ENCODE measurements at places on chromosomes 7 and 10.

- no peak for DNase-seq
Measured at GRCh38 chr7:46282155-46282554, 361.1 kb upstream of the IGFBP3 start.

DNA sequence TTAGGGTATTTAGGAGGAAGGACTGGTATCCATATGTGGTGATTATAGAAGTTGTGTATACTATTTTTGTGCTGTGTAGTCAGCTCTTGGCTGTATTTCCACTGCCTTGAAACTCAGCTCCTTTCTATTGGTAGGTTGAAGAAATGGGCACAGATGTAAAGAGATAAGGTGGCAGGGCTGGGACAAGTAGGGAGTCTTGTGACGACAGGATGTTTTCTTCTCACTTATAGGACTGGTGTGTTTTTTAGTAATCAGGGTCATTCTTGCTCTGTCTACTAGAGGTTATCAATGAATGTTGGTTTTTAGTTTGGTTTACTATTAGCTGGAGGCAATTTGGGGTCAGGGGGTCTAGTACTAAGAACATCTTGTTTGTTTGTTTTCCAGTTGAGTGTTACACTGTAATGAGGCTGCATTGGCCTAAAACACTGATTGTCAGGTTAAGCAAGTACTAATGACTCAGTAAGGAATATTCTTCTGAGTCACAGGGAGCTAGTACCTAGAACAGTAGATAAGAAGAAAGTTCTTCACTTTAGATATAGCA is 11.8 kb downstream of the UBN2 start:
- DNase-seq = no peak

DNA sequence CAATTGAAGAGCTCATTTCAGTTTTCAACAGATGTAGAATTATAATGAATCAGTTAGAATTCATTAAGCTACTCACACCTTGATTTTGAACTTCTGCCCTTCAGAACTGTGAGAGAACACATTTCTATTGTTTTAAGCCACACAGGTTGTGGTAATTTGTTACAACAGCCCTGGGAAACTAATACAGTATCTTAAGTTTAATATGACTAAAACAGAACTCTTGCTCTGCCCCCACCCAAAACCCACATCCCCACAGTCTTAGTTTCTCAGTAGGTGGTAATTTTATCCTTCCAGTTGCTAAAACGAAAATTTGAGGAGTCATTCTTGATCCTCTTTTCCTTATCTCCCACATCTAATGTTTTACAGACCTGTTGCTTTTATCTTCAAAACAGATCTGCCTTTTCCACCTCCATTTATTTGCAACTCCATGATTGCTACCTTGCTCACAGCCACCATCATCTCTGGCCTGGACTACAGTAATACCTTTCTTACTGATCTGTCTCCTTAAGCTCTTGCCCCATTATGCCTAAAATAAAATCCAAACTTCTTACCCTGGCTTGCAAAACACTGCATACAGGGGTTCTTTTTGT is 72.8 kb upstream of the NXPH1 start:
- DNase-seq = no peak

DNA sequence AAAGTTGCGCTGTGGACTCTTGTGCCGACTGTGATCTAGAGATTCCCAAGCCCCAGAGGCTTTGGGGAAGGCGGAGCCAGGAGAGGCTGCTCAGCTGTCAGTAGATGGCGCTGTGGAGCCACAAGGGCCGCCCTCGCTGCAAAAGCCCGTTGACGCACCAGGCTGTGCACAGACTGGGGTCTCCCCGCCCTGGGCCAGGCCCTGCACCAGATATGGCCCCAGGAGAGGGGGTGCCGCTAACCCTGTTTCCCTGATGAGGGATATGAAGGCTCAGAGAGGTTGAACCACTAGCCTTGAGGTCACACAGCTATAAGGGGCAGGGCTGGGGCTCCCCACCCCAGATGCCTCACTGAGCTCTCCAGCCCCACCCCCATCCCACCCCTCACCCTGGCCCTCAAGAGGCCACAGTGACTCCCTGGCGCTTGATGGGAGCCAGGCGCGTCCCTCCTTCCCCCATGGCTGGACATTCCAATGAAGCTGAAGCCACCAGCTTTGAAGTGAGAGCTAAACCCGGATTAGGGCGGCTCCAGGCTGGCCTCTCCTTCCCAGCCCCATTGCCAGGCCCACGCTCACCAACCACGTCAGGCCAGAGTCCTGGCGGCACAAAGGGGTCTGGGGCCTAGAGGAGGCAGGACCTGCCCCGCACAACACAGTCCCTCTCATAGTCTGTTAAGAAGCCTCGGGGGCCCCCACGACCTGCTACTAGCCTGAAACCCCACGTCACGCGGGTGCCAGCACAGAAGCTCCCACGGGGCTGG is 26.4 kb downstream of the MYL10 start:
- DNase-seq = peak; percentile 64

DNA sequence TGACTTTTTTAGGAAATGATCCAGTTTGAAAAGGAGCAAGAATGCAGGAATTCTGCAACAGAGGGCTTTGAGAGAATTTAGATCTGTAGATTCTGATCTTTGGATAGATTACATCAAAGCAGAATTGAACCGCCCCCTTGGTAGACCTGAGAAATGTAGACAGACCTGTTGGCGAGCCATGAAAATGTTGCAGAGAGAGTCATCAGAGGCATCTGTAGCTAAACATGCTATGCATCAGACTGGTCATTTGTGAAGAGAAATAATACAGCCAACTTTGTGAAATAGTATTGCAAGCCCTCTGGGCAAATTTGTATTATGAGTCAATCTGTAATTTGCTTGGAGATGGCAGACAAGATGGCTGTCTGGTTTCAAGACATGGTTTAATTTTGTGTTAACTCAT is 4.3 kb upstream of the C1GALT1 start:
- DNase-seq = no peak

DNA sequence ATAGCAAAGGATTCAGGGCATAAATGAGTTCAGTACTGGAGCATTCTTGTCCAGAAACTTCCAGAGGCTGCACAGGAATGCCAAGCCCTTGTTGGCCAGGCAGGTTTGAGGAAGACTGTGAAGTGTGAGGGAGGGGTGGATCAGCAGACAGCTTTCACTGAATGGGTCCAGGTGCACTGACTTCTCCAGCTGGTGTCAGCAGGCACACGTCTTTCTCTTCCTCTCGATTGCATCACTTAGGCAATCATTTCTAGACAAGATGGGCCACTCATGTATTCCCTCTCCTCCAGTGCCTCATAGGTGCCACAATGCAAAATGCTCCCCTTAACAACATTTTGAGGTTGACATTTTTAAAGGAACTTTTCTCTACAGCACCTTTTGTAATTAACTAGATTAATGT is 15.6 kb upstream of the PLEKHS1 start:
- no peak for DNase-seq

DNA sequence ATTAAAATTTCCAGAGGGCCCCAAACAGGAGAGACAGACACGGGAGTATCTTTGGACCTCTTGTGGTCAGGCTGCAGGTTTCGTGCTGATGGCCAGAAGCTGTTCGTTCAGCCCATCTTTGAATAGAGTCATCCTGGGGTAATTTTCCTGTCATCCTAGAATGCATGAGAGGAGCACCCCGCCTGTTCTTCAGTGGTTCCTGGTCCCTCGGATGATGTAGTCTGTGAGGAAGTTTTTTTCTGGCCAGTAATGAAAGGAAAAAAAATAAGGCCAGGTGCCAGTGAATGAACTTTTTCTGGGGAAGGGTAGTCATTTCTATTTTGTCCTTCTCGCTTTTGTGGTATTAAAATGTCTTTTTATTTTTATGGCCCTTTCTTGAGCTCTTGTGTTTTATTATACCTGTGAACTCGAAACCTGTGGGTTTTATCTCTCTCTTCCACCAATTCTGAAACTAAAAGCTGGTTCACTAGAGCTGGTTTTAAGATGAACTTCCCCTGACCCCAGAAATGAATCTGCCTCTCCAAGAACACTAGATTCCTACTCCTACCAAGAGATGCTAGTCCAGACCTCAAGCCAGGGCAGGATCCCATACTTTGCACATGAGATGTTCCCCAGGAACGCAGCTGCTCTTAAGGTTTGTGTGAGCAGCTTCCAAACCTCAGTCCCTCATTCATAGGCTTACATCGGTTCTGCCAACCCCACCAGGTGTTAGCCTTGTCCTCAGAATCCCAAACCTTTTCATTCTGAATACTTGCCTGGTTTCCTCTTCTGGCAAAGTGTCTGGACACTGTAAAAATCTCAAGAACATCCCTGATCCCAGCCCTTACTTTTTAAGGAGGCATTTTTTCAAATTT is 15.4 kb upstream of the MEST start:
- DNase-seq = no peak

GRCh38 chr7:133540096-133540860 is 287.4 kb downstream of the EXOC4 start:
- no peak for DNase-seq
